Heart left ventricle (tissue), 16 donors: ENCODE measurements at places on chromosomes 2 and 18. TPM values are rescaled to one million over a fixed set of nuclear protein-coding genes. Genes with fewer than 3 reads are reported as not detected.

Gene DOK1
- polyA plus RNA-seq: 2.4 TPM

Gene POTEI
- polyA plus RNA-seq: not detected

Gene CPO
- 0.30 TPM for polyA plus RNA-seq

Gene GALNT5
- polyA plus RNA-seq: 0.04 TPM

Gene CFC1
- 0.08 TPM for polyA plus RNA-seq

Gene DSG2
- polyA plus RNA-seq: 21.9 TPM

Gene CHRNA1
- 0.07 TPM for polyA plus RNA-seq

Gene LRRTM4
- 0.17 TPM for polyA plus RNA-seq

Gene TUBB8B
- polyA plus RNA-seq: not detected

Gene NAT8
- not detected for polyA plus RNA-seq

Gene NT5C1B
- not detected for polyA plus RNA-seq

Gene STAT4
- polyA plus RNA-seq: 1.1 TPM

Gene AKAIN1
- polyA plus RNA-seq: not detected

Gene PTPRM
- 93.8 TPM for polyA plus RNA-seq

- DNase-seq: no peak
Observed at GRCh38 chr2:240429872-240430491, 5.5 kb upstream of the GPC1 start.

DNA sequence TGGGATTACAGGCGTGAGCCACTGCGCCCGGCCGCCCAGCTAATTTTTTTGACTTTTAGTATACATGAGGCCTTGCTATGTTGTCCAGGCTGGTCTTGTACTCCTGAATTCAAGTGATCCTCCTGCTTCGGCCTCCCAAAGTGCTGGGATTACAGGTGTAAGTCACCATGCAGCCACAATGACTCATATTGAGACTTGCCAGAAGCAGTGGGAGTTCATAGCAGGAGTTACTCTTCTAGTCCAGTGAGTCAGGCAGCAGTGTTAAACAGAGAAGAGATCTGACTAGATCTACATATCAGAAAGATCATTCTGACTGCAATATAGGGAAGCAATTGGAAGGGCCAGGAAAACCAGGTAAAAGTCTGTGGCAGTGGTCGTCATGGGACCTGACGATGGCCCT is 1.5 kb upstream of the FLACC1 start:
- DNase-seq: no peak

DNA sequence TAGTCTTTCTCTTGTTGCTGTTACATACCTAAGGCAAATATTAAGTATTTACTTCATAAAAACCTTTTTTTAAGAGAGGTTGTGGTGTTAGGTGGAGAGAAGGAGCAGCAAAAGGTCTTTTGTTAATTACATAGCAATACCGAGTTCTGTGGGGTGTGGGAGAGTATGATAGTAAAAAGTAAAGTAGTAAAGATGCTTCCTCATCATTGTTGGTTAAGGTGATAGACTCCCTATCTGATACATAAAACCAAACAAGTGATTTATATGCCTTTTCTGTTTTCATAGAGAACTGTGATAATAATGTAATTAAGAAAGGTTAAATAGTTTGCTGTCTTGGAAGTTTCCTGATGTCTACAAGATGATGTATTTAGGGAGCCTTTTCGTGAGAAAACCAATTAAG is 75.4 kb downstream of the EML4 start:
- no peak for DNase-seq

DNA sequence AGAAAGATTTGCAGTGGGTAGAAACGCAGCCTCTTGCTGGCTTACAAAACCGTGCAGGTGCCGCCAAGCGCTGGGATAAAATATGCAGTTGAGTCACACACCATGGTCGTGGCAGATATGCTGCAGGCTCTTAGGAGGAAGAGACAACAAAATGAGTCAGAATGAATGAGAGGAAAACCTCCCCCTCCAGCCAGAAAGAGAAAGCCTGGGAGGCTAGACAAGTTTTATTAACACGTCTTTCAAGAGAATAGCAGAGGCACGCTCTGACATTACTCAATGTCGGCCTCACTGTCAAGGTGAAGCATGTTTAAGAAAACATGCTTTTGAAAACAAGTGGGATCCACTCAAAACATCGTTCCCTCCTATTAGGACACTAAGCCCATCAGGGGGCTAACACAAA is 37.1 kb upstream of the ZCCHC2 start:
- DNase-seq: no peak

- no peak for DNase-seq
Observed at GRCh38 chr18:31386741-31387140, 10.2 kb downstream of the DSG4 start.

- no peak for DNase-seq
Observed at GRCh38 chr18:22637787-22638186, 220.1 kb upstream of the CTAGE1 start.

DNA sequence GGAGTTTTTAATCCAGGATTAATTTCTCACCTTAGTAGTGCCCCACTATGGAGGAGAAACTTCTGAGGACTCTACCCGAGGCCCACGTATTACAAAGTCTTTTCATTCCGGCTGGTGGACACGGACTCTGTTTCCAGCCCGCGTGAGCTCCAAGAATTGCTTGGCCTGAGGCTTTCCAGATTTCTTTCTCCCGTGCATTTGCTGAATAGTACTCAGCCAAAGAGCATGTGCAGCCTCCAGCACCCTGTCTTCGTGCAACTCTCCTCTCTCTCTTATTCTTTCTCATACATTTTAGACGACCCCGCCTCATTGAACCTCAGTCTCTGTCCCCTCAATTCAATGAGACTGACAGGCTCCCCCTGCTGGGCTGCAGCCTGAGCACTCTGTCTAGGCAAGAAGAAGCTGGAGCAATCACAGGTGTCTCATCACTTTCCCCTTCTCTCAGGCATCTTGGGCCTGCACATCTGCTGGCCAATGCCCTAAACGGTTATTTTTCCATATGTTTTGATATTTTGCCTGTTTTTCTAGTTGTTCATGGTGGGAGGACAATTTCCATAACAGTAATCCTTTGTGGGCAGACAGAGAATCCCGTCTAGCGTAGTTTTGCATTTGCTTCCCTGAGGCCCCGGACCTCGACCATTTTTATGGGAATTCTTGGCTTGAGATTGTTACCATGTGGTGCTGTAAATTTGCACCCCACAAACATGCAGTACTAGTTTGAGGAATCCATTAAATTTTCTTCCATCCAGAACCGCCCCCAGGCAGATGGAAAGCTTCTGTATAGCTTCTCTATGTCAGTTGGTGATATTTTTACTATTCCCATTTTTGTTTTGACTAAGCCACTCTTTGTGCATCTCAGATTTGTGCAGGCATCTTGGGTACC is 50.1 kb upstream of the LPIN2 start:
- DNase-seq: peak; percentile 69

DNA sequence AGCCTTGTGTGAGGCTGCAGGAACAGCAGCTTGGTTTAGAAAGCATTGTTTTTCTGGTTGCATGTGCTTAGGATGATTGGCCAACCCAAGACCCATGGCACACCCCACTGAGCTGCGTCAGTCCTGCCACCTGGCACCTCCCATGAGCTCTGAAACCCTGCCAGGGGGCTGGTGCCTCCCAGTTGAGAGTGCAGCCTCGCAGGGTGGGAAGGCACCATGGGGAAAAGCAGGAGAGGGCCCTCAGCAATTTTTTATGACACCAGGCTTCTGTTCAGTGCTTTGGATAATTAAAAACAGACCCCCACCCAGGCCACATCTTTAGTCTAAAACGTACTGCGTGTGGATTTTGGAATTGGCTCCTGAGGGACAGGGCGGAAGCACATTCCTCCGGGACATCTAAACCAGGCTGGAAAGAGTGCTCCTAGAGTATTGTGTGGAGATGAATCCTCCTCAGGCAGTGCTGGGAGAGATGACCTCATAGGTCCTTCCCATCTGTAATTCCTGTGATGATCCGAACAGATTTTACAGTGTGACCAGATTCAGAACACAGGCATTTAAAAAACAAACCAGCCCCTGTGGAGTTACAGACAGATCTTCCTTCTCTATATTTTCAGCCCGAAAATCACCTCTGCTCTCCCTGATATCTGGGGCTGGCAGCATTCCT is 438.3 kb downstream of the ZNF521 start:
- peak; percentile 18 for DNase-seq

DNA sequence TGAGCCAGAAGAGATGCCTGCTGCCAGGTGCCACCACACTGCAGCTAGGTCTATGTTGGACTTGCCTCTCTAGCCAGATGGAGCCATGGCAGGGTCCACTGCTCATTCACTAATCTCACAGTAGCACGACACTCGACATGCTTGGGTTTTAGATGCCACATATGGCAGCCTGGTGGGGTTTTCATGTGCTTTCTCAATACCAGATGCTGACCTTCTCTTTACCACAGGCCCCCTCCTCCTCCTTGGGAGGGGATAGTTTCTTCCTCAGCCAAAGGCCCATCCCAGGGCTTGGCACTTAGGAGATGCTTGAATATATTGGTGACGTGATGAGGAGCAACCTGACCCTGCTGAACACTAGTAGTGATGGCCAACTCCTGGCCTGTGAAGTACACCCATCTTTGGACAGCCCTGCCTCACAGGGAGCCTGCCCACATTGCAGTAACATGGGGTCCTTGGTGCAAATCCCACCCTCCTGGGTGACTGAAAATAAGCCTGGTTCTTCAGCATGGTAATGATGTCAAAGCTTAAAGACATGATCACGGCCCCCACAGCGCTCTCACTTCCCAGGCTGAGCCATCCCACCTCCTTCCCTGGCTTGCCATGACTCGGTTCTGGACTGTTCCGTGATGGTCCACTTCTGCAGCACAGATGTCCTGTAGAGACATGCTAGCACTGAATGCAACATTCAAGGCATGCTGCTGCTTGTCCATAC is 227.5 kb downstream of the SH3RF3 start:
- no peak for DNase-seq

GRCh38 chr2:122635686-122636085 is 880.2 kb downstream of the TSN start:
- no peak for DNase-seq

- DNase-seq: no peak
Observed at GRCh38 chr2:118387509-118387908, 299.2 kb downstream of the INSIG2 start.

DNA sequence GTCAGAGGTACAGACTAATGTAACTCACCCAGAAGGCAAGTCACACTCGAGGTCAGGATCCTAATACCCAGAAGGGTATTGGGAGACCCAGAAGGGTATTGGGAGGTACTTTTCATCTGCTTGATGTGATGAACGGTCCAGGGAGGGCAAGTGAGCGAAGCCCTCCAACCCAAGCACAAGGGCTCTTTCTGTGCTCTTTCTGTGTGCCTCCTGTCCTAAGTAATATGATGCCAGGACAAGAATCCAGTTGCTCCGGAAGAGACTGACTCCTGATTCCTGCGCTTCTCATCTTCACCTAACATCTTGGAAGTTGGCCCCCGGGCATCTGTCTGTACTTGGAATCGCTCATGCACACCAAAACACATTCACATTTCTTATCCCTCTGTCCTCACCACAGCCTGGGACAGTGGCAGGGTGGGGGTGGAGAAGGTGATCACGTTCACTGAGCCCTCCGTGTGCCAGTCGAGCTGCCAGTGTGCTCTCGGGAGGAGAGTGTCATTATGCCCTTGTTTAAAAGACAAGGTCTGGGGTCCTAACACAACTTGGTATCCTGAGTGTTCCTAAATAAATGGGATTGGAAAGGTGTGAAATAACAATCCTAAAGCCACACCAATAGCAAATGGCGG is 17.1 kb downstream of the GYPC start:
- no peak for DNase-seq

DNA sequence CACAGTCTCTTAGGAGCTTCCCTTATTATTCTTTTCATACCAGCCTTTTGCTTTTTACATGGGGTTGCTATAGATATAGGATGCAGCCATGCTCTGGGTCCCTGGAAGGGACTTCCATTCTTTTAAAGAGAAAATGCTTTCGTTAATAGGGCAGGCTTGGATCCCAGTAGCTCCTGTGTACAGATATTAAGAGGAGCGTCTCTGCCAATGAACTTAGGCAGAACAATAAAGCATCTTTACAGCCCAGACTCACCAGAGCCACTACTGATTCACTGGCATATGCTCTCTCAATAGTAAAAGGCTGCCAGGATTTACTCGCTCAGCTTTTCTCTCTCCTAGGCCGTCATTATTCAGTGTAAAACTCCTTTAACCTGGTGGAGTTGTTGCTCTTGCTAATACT is 1385.4 kb upstream of the PIK3C3 start:
- no peak for DNase-seq

DNA sequence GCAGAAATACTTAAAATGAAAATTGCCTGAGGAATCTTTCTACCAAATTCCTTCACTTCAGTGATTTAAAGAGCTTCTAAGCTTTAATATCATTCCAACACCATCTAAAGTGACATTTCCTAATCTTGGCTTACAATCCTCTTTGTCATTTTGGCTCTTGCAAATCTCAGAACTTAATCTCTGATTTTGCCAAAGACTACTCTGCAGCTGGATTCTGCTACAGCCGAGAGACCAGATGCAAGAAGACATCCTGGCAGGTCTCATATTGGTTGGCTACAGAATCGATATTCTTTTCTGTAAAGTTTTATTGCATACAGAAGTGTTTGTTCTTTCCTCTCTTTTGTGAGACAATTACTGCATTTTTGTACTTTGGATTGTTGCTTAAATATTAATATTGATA is 716.5 kb upstream of the LRATD1 start:
- DNase-seq: no peak

- DNase-seq: no peak
Observed at GRCh38 chr18:46196627-46197243, 92.5 kb downstream of the HAUS1 start.

- no peak for DNase-seq
Observed at GRCh38 chr18:9086015-9086414, 16.5 kb upstream of the NDUFV2 start.

DNA sequence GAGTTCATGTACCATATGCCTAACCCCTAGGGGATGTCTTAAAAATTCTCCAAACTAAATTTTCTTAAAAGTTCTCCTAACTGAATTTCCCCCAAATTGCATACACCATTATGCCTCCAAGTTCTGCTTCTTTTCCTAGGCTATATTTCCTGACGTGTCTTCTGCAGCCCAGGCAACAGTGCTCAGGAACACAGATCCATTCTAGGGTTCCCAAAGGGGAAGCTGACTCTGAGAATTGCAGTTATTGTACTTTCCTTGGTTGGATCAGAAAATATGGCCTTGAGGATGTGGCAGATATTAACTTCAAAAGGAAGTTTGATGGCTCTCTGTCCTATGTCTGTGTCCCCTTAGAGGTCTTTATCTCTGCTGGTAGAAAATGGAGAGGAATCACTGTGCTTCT is 124.3 kb downstream of the TMEM17 start:
- DNase-seq: no peak

GRCh38 chr2:163405298-163405697 is 330.5 kb downstream of the FIGN start:
- no peak for DNase-seq

DNA sequence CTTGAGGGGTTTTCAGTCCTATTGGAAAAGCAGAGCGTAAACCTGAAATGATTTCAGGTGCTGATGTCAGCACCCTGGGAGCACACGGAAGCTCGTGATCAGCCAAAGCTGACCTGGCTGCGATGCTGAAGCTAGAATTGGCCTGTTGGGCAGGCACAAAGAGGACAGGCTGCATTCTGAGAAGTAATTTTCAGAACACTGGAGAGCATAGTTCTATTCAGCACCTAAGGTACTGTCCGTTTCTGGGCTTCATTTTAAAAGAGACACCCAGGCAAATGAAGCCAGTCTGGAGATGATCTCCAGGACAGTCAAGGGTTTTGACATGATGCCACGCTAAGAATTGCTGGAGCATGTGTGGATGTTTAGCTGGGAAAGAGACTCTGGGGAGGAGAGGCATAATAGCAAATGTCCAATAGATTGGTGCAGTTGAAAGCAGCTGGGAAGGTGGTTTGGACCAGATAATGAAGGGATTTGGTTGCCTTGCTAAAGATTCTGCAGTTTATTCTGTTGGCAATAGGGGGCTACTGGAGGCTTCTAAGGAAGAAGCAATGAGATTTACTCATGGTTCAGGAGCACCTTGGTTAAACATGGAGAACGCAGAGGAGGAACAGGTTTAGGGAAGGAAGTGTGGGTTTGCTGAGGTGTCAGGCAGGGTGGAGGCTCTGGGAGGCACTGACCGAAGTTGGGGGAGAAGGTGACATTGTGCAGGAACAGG is 86.6 kb downstream of the ACOXL start:
- DNase-seq: no peak
